CD4-positive, alpha-beta memory T cell (primary cell): ENCODE measurements at places on chromosomes 4 and X. TPM values are rescaled to one million over a fixed set of nuclear protein-coding genes. Genes with fewer than 3 reads are reported as not detected.

GRCh38 chr4:17769406-17770174, 11.8 kb downstream of the FAM184B start:
- DNase-seq: no peak

Gene SSX2B
- polyA plus RNA-seq: not detected

Gene JADE3
- polyA plus RNA-seq: 0.25 TPM

Gene TTC29
- polyA plus RNA-seq: not detected

Gene RPGR
- 4.6 TPM for polyA plus RNA-seq

GRCh38 chr4:37799941-37800554, 26.4 kb upstream of the PGM2 start:
- DNase-seq: no peak

Gene CENPI
- 0.44 TPM for polyA plus RNA-seq

- DNase-seq: peak; percentile 17
These were observed 937 bp downstream of the HELQ start for GRCh38 chr4:83454686-83455085.

DNA sequence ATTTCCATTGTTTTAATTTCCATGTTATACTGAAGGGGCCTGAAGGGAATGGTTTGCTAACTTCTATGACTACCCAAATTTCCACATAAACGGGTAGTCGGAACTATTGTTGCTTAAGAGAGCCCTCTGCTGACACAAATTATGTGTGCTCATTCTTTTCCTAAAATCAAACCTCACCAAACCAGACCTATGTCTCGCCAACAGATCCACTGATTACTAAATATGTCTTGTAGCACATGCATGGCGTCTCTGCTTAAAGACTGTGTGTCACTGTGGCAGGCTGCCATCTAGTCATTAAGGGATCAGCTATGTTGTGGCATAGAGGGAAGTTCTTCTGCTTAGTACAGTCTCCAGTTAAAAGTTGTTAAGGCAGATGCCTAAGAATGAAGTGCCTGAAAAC, 25.1 kb downstream of the PIR start:
- no peak for DNase-seq

DNA sequence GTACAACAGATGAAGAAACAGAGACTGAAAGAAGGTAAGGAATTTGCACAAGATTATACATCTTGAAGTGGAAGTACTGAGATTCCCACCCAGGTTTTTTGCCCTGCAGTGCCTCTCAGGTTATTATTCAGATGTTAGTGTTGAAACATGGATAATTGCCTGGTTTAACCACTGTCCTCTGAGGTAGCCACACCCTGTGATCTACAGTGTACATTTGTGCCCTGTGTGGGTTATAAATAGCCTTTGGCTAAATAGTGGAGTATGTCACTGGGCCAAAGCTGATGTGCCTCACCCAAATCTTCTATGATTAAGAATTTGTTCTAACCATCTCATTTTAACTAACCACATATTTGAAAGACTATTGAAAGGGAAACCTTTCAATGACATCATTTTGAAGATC, 5.4 kb upstream of the ASB5 start:
- no peak for DNase-seq
